ENCODE measurements at places on chromosomes 3 and 15. TPM values are rescaled to one million over a fixed set of nuclear protein-coding genes. Genes with fewer than 3 reads are reported as not detected.

Gene DENND6A
- 33.4 TPM for total RNA-seq

Gene LRIG1
- 178 TPM for total RNA-seq

DNA sequence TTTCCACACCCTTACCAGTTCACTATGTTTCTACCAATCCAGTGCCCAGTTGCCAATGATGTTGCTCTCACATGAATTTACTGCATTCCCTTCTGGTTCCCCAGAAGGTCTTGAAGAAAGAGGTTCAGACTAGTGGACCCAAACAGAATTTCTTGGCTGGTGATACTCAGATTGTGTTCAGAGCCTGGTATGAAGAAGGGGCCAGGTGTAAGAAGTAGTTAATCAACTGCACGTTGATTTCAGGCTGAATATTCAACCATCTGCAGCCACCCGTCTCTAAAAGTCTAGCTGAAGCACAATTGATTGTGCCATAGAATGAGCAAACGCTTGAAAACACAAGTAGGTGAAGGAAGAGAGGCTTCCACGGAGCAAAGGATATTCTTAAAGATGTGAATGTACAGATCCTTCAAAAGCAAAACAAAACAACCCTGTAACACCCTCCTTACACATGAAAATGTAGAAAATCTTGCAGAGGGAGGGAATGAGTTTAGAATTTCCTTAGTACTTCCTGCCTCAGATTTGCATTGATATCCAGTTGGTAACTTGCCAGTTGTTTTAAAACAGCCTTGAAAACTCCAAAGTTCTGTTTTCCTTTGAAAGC is 4.7 kb downstream of the RBMS3 start:
- no peak for DNase-seq

- no peak for DNase-seq
Measured at GRCh38 chr15:27665002-27665401, 434.1 kb downstream of the OCA2 start.

GRCh38 chr3:126777366-126777765 is 73.3 kb downstream of the CHCHD6 start:
- no peak for DNase-seq

DNA sequence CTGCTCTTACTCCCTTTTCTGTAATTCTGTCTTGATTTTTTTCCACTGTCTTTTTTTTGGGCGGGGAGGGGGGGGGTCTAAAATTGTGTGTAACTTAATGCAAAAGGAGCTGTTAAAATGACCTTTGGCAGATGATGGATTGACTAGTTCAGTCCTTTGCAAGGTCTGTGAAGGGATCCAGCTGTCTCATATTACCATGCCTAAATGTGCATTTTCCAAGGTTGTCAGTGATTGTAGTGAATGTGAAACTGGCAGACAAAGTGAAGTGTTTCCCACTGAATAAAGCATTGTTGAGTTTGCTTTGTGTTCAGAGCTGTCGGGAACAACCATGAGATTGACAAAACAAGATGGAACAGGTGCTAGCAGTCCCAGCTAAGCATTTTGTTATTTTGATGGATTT is 110.1 kb upstream of the SKOR1 start:
- no peak for DNase-seq

DNA sequence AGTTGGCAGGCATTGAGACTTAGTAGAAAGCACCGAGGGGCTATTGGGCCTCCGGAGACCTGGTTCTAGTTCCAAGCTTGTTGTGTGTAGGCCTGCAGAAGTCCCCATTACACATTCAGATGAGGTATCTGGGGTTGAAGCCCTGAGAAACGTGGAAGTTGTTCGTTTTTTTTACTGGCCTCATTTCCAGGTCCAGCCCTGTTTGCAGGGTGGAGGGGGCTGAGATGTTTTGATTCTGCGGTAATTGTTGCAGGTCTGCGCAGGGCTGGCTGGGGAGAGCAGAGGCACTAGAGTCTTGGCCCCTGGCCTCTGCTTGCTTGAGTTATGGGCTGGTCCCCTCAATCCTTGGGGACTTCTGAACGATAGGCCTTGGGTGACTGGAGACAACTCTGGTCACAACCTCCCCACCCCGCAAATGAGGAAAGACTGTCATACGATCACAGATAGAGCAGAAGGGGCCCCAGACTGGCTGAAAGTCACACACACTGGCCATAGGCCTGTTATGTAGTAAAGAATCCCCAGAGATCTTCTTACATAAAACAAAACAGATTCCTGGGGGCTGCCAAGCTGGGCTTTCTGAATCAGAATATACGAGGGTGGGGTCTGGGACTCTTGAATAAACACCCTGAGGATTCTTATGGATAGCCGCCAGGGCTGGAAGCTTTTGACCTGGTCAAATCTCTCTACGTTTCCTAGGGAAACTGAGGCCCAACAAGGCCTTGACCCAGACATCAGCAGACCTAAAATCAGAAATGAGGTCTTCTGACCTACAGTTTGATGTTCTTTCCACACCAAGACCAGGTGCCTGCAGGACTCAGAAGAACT is 15.6 kb downstream of the KBTBD13 start:
- no peak for DNase-seq
